ENCODE measurements at places on chromosomes 1 and 21.

DNA sequence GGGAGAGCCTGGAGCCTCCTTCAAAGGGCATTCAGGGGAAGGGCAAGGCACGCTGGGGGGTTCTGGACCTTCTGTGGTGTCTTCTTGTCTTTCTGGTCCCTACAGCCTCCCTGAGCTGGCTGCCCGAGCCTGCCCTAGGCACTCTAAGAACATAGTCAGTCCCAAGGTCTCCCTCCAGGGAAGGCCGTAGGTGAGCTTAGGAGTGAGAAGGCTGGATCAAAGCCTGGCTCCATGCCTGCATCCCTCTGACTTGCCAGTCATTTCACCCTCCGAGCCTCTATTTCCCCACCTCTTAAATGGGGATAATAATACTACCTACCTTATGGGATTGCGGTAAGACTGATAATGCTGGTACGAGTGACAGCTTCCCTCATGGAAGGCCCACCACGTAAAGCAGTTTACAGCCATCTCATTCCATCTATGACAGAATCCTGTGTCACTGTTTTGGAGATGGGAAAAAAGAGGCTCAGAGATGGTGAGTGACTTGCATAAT lies 20.8 kb downstream of the PTPRF start:
- no peak for DNase-seq

DNA sequence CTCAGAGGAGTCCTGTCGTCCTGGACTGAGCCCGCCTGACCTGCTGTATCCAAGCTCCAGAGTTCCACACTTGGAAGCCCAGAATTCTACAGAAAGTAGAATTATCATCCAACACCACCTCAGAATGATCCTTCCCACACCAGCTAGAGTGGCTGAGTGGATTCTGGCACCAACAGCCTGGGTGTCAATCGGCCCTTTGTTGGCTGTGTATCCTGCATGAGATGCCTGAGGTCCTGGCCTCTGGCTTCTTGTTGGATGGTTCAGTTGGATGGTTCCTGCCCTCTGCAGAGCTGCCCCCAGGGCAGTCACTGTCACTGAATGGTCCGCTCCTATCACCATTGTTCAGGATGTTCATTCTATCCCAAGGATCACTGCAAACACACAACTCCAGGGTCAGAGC lies 49.8 kb downstream of the PGBD5 start:
- DNase-seq, result no peak

- DNase-seq, result no peak
These were observed 27.6 kb upstream of the MARK1 start for GRCh38 chr1:220500372-220500771.

DNA sequence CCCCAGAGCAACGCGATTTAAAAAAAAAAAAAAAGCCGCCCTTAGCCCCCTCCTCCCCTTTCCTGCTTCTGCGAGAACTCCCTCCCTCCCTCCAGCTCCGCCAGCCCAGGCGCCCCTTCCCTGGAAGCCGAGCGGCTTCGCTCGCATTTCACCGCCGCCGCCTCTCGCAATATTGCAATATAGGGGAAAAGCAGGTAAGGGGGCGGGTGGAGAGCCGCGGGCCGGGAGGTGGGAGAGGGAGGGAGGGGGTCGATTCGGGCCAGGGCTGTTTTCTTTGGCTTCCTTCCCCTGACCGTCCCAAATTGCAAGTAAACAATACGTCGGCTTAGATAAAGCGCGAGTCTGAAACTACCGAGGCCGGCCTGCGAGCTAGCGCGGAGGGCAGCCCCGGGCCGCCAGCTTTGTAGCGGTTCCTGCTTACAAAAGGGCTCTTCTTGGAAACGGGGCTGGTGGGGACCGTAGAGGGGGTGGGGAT lies 408 bp downstream of the LMO4 start:
- no peak for DNase-seq

- DNase-seq, result no peak
These were observed 1392.9 kb downstream of the BRINP3 start for GRCh38 chr1:189084811-189085210.

- DNase-seq, result peak; percentile 49
These were observed 151.3 kb upstream of the PTGFR start for GRCh38 chr1:78339490-78339889.

DNA sequence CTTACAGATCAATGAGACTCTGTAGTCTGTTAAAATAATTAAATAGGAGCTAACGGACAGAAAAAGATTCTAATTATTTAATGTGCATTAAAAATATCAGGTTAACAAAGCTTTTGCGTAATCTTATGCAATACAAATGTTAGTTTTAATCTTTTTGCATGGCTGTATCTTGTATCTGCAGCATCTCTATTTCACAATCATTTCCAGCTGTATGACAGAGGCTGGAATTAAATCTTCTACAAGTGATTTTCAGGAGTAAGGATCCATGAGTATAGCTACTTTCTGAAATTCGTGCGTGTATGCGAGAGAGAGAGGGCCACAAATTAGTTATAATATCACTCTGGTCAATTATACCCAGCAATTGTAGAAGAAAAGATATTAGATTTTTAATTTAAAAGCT lies 1446.8 kb downstream of the NCAM2 start:
- DNase-seq, result no peak

- peak; percentile 23 for DNase-seq
These were observed 342.1 kb upstream of the NR5A2 start for GRCh38 chr1:199685369-199685768.

DNA sequence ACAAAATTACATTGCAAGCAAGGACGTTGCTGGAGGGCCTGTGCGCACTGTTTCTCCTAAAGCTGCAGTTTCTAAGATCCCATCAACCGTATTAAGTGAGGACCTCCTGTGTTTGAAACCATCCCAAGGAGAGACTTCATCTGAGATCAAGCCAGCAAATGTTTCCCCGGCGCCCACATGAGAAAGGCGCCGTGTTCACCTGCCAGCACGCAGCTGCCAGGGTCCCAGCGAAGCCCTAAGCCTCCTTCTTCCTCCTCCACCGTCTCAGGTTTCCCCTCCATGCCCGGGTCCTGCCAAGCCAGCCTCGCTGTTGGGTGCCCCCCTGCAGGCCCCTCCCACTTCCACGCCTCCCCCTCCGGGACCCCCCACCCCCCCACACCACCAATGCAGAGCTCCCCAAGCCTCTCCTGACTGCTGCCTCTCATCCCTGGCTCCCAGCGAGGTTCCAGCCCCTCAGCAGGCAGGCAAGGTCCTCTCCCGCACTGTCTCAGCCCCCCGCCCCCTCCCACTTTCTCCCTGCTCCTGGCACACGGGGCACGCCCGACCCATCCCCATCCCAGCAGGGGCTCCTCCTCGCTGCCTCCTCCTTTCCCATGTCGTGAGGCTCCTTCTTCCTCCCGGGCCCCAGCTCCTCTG lies 8.6 kb upstream of the TFF1 start:
- DNase-seq, result no peak

GRCh38 chr1:115727706-115728249 lies 40.7 kb downstream of the CASQ2 start:
- DNase-seq, result peak; percentile 42

- no peak for DNase-seq
These were observed 182.3 kb downstream of the SDCCAG8 start for GRCh38 chr1:243438146-243438545.

DNA sequence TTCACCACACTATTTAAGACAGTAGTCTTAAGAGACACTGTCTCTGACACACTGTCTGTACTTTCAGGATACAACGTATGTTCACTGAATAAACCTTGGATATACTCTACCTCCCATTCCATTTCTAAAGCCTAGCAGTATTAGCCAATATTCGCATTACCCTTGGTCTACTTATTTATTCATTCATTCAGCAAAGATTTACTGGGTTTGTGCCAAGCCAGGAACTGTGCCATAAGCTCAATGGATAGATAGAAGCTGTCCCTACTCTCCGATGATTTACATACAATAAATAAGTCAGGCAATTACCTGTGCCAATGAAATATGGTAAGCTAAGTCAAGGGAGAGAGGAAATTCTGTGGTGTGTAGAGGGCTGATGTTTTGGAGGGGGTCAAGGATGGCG lies 195.2 kb upstream of the RAB4A start:
- no peak for DNase-seq

DNA sequence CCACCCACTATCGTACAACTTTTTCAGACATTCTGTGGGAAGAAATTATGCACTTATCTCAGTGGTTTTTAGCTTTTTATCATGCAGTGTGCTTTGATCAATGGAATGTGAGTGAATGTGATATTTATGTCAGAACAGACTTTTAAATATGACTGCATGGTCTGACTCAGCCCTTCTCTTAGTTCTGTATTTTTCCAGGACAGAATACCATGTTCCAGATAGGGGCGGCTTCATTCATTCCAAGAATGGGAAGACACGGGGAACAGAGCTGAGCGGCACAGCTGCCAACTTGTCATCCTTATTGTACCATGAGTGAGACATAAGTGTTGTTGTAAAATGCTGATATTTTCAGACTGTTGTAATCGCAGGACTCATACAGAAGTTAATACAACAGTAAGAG lies 214.6 kb upstream of the NCAM2 start:
- DNase-seq, result no peak

Measured in GM04504 (cell line).